ENCODE measurements at places on chromosomes 4 and X.

- DNase-seq, result no peak
Measured at GRCh38 chrX:152399395-152399794, 51.7 kb downstream of the GABRA3 start.

- DNase-seq, result peak; percentile 24
Measured at GRCh38 chr4:129218360-129218759, 122.4 kb downstream of the C4orf33 start.

GRCh38 chr4:109913596-109914241 lies 1.0 kb downstream of the EGF start:
- no peak for DNase-seq

- peak; percentile 27 for DNase-seq
Measured at GRCh38 chrX:40104630-40104984, 6.8 kb upstream of the BCOR start.

- DNase-seq, result no peak
Measured at GRCh38 chr4:106986486-106986885, 49.6 kb downstream of the DKK2 start.

GRCh38 chr4:15495621-15496020 lies 25.9 kb downstream of the CC2D2A start:
- no peak for DNase-seq

GRCh38 chr4:149884529-149885181 lies 69.0 kb upstream of the IQCM start:
- peak; percentile 11 for DNase-seq

DNA sequence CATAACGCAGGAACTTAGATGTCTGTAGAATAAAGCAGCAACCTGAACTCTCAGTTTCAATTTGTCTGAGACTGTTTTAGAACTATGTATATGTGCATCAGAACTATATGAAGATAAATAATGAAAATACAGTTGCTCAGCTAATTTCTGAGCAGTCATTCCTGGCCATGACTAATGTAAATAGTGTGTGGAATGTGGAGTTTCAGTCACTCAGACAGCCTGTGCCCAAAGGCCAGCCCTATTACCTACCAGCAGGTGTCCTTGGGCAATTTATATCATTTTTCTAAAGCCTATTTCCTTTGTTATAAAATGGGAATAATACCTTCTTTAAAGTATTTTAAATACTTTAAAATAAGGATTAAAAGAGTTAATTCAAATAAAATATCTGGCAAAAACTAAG lies 56.0 kb upstream of the RELL1 start:
- DNase-seq, result peak; percentile 21

- no peak for DNase-seq
Measured at GRCh38 chr4:176383273-176384077, 63.7 kb downstream of the SPCS3 start.

DNA sequence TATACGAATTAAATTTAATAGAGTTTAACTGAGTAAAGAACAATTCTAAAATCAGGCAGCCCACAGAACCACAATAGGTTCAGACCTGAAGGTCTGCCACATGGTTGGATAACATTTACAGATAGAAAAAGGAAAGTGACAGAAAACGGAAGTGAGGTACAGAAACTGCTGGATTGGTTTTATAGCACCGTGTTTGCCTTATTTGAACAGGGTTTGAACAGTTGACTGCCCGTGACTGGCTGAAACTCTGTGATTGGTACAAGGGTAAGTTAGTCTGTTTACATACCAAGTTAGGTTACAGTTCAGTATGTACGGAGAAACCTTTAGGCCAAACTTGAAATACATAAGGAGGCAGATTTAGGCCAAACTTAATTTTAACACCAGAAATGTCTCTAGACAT lies 64.1 kb upstream of the ATXN3L start:
- no peak for DNase-seq

- no peak for DNase-seq
Measured at GRCh38 chr4:125268068-125268755, 46.5 kb upstream of the FAT4 start.

DNA sequence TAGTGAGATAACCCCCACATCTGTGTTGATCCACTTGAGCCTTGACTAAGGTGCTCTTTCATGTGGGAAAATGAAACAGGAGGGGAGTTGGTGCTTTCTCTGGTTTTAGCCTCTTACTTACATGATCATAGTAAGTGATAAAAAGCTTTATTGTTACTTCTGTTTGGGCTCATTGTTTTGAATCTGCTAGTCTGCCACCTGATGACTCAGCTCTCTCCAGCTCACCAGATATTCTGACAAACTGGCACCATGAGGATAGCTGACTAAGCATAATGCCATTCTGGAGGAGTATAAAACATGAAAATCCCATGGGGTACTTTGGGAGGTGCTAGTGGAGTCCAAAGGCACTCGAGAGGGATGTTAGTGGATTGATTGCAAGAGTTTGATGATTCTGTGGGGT lies 824.0 kb downstream of the RAPGEF2 start:
- no peak for DNase-seq

GRCh38 chr4:37687681-37688080 lies 1.5 kb upstream of the RELL1 start:
- no peak for DNase-seq

GRCh38 chr4:105145156-105145902 lies 1.3 kb upstream of the TET2 start:
- DNase-seq, result no peak

- no peak for DNase-seq
Measured at GRCh38 chrX:102723456-102723855, 2.9 kb downstream of the GPRASP3 start.

DNA sequence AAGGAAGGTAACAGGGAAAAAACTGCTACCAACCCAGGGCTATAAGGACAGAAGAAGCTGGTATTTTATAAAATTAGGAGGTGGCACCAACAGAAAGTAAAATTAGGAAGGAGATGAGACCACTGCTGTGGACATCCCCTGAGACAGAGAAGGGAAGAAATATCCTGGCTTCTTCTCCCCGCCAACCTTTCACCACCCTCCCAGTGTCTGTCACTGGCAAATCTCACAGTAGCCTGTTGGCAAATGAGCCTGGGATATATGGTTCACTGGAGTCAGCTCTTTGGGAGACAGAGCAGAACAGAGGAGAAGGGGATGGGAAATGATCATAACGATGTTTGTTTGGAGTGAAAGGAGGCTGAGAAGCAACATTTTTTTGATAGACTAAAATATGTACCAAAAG lies 190.9 kb upstream of the PACRGL start:
- no peak for DNase-seq

DNA sequence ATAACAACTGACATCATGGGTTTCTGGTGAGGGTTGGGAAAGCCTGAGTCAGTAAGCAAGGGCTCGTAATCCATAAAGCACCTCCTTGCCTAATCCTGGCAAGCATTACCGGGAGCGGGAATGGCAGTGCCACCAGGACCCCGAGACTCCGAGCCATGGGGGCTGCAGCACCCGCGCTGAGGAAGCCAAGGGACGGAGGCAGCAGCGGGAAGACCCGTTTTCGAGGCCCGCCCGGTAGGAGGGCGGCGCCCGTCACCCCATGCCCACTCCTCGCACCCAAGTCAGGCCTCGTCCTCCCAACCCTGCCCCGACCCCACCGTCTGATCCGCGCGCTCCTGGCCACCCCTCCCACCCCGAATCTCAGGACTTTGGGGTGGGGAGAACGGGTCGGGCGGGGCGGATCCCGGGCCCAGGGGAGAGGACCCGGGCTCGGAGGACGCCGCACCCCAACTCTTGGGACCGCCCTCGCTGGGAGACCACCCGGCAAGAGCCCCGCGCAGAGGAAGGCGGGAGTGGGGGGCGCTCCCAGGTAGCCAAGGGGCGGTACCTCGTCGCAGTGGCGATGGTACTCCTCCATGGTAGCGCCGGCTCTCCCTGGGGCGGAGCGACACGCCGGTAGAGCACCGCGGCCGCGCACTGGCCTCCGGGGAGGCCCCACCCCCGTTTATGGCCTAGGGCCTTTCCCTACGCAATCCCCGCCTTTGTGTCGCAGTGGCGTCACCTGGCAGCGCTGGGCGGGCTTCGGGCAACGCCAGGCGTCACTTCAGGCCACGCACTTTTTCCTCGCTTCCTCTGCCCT lies at the start of gene DYNLT3:
DYNLT3 (minus strand) TSS at position 638 of the 799 bp plus-strand sequence; CDS start at position 577, 61 bp downstream.
- DNase-seq, result peak; percentile 86

DNA sequence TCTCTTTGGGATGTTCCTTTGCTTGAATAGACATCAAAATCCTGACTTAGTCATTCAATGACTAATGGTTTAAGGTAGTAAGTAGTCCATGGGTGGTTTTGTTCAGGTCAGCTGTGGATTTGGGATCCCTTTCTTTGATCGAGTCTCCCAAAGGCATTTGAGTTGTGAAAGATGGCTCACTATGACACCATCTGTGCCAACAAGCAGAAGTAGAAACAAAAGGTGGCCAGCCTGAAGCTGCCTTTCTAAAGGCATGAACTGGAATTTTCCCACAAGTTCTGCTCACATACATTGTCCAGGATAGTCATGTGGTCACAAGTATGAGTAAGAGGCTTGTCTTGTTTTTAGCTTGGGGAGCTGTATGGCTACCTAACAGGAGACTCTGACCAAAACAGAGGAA lies 129.9 kb downstream of the CCNG2 start:
- DNase-seq, result no peak

GRCh38 chr4:110198435-110199416 lies at the start of gene ELOVL6:
TSS of gene ELOVL6 (minus strand) at chr4:110198615. CDS start at chr4:110198335, 280 bp downstream.
- DNase-seq, result peak; percentile 55

GRCh38 chrX:45527834-45528233 lies 327.2 kb upstream of the DIPK2B start:
- DNase-seq, result no peak

DNA sequence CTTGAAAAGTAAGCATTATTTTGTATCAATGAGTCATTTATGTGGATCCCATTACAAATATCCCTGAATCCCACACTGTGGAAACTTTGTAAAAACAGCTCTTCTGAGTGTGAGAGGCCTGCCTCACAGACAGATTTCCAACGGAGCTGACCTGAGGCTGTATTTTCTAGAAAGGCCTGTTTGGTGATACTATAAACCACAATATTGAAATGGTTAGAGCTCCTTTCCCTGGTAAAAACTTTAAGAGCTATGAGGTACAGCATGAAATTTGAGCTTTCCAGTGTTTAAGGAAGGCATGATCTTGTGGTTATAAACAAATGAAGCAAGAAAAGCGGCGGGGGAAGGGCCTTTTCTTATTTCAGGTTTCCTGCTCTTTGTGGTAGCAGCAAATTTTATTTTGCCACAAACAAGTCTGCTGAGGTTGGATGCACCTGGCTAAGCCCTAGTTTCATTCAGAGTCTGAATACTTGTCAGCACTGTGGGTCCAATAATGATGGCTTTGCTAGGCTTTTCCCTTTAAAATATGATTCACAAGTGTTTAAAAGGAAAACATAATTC lies 86.8 kb upstream of the ETNPPL start:
- no peak for DNase-seq

DNA sequence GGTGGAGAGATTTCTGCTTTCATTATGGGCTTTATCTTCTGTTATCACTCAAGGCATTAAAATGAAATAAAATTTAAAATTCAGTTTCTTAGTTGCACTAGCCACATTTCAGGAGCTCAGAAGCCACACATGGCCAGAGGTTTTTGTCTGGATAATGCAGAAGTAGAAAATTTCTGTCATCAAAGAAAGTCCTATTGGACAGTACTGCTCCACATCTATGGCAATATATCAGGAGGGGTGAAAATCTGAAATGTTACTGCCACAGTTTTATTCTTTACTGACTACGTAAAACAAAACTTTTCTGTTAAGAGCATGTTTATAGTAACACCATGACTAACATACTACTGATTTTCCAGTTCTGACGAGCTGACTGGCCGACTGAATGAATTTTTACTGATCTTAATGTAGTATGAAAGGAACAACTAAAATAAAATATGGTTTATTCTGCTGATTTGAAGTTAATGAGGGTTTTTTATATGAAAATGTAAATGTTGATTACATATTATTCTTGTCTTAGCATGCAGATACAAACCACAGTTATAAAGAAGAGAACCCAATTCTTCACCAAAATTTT lies 264.0 kb upstream of the HAND2 start:
- DNase-seq, result no peak

GRCh38 chr4:56505269-56506130 lies at the start of gene ARL9:
TSS of gene ARL9 (plus strand) at chr4:56505791. CDS start at chr4:56505863, 72 bp downstream.
- DNase-seq, result peak; percentile 43

DNA sequence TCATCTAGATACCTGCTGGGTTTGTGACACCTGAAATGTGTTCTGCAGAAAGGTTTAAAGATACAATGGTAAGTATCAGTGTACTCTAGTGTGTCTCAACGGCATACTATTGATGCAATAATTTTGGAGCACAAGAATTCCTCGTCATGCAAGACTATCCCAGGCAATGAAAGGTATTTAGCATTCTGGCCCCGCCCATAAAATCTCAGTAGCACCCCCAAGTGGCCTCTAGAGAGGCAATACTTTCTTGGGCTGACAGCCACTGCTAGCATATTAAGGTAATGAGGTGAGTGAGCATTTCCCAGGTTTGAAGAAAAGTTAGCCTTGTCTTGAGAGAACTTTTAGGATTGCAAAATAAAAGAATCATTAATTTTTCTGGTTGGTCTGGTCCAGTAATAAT lies 24.0 kb downstream of the TAB3 start:
- DNase-seq, result peak; percentile 38

GRCh38 chr4:105483840-105484239 lies 10.0 kb upstream of the PPA2 start:
- no peak for DNase-seq

DNA sequence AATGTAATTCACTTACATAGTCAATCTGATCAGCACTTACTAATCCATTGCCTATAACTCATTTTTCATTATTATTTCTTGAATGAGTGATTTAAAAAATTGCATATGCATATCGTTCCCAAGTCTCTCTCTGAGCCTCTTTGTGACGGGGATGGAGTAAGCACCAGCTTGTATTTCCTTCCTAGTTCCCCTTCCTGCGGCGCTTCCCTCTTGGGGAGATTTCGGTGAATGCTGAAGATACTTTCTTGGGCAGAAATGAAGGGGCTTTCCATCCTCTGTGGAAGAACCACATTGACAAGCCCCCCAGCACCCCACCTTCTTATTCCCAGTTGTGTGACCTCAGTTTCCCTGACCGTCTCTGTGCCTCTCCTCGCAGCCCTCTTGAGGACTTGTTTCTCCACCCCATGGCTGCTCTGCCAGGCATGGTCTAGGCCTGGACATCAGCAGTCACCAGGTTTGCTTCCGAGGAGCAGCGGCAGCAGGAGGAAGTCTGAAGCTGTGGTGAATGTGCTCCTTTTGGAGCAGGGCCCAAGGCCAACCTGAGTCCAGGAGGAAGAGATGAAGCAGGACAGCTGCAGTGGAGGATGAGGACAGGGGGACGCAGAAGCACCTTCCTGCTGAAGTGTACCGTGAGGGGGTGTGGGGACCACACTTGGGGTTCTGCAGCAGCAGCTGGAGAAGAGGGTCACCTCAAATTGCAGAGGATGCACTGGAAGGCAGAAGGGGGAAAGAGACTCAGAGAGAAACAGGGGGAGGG lies 124.9 kb downstream of the IRF2 start:
- no peak for DNase-seq

DNA sequence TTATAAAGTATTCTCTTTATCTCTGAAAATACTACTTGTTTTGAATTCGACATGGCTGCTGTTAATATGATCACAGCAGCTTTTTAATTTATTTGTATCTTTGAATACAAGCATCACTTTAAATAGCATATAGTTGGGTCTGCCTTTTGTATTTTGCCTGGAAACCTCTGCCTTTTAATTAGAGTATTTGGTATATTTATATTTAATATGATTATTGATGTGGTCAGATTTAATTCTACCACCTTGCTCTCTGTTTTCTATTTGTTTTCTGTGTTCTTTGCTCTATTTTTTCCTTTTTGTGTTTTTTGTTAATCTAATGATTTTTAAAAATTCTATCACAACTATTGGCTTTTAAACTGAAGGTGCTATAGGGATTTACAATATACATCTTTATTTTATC lies 21.7 kb downstream of the STK32B start:
- DNase-seq, result no peak

Data from Calu3 (cell line).